ENCODE measurements at places on chromosomes 5 and 9. TPM values are rescaled to one million over a fixed set of nuclear protein-coding genes. Genes with fewer than 3 reads are reported as not detected.

DNA sequence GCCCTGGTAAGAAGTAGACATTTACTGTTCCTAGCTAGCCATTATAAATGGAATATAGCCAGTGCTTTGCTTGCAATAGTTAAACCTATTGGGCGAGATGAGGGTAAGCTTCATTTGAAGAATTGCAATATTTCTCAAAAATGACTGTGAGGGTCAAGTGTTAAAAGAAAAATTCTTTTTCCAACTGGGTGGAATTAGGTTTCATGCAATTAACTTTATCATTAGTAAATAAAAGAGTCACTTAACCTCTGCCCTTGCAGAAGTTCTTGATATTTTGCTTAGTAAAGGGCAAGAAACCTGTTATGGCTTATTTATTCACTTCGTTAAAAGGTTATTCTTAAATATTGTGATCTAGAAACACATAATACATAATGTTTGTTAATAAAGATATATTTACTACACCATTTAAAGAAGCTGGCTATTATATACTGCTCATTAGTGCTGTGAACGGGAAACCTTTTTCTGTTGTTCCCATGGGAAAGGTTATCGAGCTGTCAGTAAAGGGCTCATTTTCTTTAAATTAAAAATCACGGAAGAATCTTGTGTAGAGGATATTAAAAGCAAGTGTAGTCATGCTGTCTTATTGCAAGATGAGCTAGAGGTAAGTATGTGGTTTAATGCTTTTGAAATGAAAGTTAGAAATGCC, 370.5 kb downstream of the CSNK1G3 start:
- DNase-seq = no peak

DNA sequence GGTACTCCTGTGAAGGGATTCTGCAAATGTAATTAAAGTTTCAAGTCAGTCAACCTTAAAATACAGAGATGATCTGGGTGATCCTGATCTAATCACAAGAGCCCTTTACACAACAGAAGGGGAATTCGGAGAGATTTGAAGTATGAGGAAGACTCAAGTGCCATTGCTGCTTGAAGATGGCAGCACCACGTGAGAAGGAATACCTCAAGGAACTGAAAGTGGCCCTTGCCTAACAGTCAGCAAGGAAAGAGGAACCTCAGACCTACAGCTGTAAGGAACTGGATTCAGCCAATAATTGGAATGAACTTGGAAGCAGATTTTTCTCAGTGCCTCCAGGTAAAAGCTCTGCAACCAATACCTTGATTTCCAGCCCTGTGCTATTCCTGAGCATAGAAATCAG, 87.4 kb downstream of the THBS4 start:
- DNase-seq = no peak

- peak; percentile 44 for DNase-seq
These were observed 234.2 kb upstream of the PANK3 start for GRCh38 chr5:168813184-168813968.

GRCh38 chr9:124066783-124067577, 55.4 kb downstream of the LHX2 start:
- DNase-seq = no peak

GRCh38 chr9:109118808-109119438, 824 bp downstream of the TMEM245 start:
- peak; percentile 22 for DNase-seq

DNA sequence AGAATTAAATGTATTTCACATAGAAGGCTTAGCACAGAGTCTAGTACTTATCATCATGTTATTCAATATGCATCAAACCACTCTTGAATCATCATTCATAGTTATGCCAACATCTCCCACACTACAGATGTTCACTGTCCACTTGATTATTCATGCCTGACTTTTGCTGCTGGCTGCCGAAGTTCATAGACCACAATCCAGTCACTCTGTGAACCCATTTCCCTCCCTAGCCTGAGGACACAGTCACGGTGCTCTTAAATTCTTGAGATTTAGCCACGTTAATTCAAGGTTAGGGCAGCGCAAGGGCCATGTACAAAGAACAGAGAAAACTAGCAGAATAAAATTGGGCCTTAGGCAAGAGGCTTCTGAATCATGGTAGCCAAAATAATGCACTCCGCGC, 32.4 kb downstream of the ABCA1 start:
- DNase-seq = no peak

DNA sequence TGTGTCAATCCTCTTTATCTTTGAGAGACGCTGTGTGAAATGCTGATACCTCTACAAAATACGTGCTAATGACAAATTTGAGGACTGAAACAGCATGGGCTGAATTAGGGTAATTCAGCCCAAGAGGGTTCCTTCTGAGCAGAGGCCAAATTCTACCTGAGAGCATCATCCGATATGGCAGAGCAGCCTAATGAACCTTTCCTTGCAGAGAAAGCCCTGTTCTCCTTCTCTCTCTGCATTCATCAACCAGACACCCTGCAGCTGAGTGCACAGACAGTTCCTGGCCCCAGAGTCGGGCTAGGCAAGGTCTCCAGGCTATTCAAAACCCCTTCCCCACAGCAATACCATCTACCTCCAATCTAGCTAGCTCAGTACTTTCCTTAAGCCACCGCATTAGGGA, 77.9 kb downstream of the TRIM32 start:
- no peak for DNase-seq

GRCh38 chr5:94422812-94423211, 195.6 kb downstream of the KIAA0825 start:
- no peak for DNase-seq

DNA sequence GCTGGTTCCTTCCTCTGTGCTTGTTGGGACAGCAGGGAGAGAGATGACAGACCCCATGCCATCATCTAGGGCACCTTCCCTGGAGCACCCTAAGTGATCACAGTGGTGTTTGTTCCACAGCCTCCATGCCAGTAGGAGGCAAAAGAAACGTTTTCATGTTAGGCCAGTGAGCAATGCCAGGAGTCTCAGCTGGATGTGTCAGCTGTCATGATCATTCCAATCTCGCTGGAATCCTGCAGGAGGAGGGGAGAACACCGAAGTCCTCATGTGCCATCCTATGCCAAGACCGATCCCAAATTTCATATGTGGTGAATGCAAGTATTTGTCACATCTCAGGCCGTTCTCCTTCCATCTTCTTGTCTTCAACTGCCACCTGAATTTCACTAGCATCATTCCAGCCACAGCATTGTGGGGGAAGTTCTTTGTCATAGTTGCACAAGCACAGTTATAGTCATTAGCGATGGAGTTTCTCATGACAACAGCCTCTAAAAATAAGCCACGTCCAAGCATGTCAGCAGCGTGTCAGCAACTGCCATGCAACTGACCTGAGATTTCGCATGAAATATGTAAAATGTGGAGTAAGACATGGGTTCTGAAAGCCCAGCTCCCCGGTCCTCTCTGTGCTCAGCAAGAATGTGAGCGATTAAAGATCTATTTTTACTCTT, 97.2 kb upstream of the DNAH5 start:
- no peak for DNase-seq

DNA sequence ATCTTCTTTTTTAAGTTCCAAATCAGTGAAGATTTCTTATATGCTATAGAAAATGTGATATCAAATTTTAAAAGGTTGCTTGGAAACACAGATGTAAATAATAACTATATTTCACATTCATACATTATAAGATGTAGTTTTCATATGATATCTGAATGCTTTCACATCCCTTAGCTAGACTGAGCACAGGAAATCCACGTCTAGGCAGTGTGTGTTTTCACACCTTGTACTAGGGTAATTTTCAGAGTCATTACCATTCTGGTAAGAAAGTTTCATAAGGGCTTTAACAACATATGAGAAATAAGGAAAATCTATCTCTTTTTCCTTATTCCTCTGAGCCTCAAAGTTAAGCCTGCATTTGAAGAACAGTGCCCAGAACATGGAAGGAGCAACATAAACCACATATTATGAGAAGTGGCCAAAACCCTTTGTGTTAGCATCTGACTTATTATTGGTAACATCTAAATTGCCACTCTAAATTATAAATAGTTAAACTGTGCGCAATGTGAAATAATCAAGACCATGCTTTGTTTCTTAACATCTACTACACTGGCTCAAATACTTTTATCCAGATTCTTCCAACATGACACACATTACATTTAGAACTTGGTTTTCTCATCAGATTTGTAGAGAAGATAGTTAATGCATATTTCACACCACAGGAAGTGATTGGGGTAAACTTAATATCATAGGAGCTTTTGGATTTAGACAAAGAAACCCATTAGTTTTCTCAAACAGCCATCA, 113.3 kb downstream of the PPP2R2B start:
- DNase-seq = no peak

DNA sequence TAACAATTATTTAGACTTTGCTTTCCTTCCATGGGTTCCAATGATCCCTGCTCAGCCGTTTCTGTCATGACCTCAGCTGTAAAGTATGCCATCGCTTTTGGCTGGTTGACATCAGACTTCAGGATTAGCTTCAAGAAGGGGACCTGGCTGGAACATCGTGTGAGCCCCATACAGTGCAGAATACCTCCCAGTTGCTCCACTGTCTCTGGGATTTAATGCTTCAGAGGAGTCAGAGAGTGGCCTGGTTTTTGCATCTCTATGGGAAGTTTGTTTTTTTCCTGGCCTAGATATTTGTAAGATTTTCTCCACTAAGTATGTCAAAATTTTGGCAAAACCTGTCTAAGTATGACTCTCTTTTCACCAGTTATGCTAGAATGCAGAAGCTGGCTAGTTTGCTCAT, 216.9 kb downstream of the GABBR2 start:
- no peak for DNase-seq

- DNase-seq = no peak
These were observed 196.9 kb upstream of the PUM3 start for GRCh38 chr9:3040761-3041160.

- no peak for DNase-seq
These were observed 208.0 kb upstream of the ANKRD55 start for GRCh38 chr5:56440871-56441740.

GRCh38 chr5:54719384-54720283, 202.1 kb downstream of the SNX18 start:
- DNase-seq = no peak

DNA sequence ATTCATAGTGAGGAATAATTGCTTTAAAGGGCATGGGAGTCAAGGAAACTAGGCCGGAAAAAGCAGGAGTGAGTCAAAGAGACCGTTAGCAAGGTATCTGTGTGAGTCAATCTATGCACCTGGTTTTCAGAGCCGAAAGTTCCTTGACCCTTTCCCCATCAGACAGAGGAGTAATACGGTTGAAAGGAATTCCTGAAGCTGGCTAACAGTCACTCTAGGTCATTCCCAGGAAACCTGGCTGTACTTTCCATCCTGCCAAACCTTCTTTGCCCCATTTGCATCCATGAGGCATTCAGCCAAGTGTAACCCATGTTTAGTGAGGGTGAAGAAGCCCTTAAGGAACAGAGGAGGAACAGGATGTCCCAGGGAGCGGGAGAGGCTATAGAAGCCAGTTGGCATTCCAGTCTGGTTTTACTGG, 16.2 kb downstream of the RBM18 start:
- DNase-seq = no peak

DNA sequence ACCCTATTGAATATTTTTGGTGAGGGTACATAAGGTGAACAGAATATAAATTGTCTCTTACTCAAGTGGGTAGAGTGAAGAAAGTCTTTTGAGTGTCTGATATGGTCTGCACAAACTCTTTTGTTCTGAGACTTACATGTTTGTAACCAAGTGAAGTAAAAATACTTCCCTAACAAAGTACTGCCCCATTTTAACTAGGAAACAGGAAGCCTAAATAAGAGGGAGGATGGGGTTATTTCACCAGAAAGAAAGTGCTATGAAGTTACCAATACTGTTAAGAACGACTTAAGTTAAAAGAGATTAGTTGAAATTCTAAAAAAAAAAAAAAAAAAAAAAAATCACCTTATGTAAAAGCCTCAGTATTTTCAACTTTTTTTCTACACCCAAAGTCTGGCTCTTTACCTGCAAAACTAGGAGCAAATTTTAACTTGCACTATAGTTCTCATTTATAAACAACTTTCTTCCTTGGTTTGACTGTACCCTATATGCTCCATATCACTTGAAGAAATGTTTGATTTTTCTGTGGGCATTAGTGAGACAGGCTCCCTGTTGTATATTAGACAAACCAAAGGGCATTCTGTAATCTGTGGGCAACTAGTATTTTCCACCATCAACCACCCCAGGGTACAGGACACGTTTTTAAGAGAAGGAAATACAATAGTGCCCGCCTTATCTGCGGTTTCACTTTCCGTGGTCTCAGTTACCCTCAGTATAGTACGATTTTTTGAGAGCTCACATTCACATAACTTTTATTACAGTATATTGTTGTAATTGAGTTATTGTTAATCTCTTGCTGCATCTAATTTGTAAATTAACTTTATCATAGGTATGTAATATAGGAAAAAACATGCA, 127.7 kb downstream of the NR3C1 start:
- DNase-seq = no peak

The RASGRF2 gene
- 0.04 TPM for total RNA-seq

The TNC gene
- total RNA-seq = 0.29 TPM

The TERT gene
- 3.3 TPM for total RNA-seq

The IL3 gene
- total RNA-seq = not detected
